ENCODE measurements at places on chromosomes 12 and 14. TPM values are rescaled to one million over a fixed set of nuclear protein-coding genes. Genes with fewer than 3 reads are reported as not detected.

OR6C2 gene
- total RNA-seq, result not detected

ATG101 gene
- total RNA-seq, result 82.4 TPM

GEMIN2 gene
- 23.5 TPM for total RNA-seq

ANO2 gene
- total RNA-seq, result 96.8 TPM

HOXC4 gene
- total RNA-seq, result not detected

POTEG gene
- not detected for total RNA-seq

ST8SIA1 gene
- total RNA-seq, result 0.06 TPM

GOLT1B gene
- 24.6 TPM for total RNA-seq

TAS2R13 gene
- 0.65 TPM for total RNA-seq

CFAP54 gene
- 31.5 TPM for total RNA-seq

ZNF84 gene
- total RNA-seq, result 38.3 TPM

THTPA gene
- 8.9 TPM for total RNA-seq

TMEM132D gene
- not detected for total RNA-seq

IQSEC3 gene
- not detected for total RNA-seq

CIDEB gene
- 3.8 TPM for total RNA-seq

ZNF385A gene
- total RNA-seq, result 0.81 TPM

KRT82 gene
- not detected for total RNA-seq
